B cell (primary cell): ENCODE measurements at places on chromosomes 16 and 17.

DNA sequence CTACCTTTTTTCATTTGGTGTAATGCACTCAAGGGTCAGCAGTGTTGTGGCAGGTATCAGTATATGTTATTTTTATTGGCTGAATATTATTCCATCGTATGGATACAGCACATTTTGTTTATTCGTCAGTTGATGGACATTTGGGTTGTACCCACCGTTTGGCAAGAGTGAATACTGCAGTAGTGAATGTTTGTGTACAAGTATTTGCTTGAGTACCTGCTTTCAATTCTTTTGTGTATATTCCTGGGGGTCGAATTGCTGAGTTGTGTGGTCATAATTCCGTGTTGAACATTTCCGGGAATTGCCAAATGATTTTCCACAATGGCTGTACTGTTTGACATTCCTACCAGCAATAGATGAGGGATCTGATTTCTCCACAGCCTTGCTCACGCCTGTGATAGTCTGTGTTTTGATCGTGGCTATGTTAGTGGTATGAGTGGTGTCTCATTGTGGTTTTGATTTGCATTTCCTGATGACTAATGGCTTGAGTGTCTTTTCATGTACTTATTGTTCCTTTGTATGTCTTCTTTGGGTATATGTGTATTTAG lies 108.4 kb downstream of the OR1D5 start:
- DNase-seq, result no peak

DNA sequence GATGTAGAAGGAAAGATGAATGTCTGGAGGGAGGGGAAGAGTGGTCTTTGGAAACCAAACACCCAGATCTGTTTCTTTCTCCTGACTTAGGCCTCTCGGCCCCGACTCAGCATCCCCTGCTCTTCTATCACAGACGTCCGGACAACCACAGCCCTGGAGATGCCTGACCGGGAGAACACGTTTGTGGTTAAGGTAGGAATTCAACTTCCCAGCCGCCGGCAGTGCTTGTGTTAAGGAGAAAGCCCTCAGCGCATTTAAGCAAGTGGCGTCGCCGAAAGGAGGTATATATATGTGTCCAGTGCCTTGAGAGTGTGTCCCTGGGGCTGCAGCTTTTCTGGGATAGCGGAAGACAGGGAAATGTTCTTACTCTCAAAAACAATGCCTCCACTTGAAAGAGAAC lies 3.6 kb downstream of the SH2B1 start:
- DNase-seq, result no peak

DNA sequence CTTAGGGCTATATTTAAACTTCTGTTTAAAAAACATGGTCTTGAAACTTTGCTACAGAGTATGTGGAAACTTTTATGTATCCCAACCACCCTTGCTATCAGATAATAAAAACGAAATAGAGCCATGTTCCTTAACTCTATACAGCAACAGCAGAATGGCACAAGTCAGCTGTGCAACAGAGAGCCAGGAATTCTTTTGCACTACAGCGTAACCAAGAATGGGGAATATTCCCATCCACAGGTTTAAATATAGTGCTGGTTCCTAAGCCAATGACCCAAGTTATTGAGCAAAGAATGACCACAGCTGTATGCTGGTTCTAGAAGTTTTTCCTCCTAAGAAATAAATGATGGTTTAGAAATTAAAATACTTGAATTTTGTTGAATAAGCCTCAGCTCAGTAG lies 33.1 kb downstream of the SETD6 start:
- no peak for DNase-seq

- no peak for DNase-seq
Observed at GRCh38 chr16:8552487-8553221, 37.7 kb downstream of the TMEM114 start.

DNA sequence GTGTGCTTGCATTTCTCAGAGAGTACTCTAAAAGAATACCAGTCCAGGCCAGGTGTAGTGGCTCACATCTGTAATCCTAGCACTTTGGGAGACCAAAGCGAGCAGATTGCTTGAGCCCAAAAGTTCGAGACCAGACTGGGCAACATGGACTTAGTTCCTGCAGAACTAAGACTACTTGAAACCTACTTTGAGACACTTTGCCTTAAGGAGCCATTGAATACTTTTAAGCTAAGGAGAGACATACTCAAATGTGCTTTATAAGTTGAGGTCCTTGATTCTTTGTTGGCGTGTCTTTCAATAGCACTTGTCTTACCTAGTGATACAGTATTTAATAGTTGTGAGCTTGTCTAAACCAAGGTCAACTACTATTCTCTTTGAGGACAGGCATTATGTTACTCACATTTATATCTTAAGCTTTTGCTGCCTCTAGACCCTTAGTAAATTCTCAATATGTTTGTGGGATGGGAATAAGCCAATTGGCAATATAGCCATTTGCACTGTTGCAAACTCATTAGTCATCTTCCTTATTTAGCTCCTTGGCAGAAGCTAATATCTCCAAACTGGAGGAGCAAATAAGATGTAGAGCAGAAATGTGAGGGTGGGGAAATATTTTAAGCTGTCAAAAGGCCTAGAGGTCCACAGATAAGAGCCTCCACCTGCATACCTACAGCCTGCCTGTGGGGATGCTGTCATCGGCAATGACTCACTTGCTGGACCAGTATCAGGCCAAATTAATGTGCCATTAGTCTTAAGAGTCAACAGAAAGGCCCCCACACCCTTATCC lies 16.3 kb downstream of the SCPEP1 start:
- no peak for DNase-seq

DNA sequence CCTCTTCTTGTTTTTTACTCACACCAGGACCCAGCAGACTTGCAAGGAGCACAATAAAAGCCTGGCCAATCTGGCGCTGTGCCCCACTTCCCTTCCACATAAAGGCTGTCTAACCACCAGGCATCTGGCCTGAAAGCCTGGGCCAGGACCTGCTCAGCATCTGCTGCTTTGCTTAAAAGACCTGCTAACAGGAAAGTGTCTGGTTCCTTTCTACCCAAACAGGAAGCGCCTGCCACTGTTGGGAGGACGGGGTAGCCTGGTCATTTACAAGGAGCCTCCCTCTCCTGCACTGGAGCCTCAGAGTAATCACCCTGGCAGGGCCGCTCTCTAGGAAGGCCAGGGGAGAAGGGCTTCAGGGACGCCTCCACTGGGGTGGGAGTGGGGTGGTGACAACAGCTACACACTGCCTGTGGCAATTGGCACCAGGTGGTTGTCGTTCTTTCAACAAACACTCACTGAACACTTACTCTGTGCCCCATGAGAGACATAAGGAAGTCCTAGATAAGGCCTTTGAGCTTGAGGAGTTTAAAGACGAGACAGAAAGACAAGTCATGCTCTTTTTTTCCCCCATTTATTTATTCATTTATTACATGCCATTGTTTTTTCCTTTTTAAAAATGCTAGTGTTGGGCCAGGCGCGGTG lies 6.3 kb upstream of the MMP28 start:
- DNase-seq, result peak; percentile 53

- DNase-seq, result no peak
Observed at GRCh38 chr17:7233701-7234082, 625 bp downstream of the DVL2 start.

DNA sequence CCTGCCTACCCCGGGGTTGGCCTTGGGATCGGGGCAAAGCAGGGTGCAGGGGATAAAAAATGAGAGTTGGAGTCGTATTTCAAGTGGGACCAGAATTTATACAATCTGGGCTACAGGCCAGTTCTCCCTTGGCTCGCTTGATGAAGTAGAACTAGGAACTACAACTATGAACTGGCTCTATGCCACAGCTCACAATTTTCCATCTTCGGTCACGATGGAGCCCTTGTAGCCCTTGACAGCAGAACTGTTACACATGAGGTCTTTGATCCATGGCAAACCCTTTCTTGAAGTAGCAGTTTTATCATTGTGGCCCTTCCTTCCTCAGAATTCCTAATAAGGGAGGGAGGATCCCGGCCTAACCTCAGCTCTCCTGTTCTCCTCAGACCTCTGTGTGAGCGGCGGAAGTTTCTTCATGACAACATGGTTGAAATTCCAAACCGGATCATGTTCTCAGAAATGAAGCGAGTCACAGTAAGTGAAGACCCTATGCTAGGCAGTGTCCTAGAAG lies 17.1 kb downstream of the LIG3 start:
- no peak for DNase-seq

DNA sequence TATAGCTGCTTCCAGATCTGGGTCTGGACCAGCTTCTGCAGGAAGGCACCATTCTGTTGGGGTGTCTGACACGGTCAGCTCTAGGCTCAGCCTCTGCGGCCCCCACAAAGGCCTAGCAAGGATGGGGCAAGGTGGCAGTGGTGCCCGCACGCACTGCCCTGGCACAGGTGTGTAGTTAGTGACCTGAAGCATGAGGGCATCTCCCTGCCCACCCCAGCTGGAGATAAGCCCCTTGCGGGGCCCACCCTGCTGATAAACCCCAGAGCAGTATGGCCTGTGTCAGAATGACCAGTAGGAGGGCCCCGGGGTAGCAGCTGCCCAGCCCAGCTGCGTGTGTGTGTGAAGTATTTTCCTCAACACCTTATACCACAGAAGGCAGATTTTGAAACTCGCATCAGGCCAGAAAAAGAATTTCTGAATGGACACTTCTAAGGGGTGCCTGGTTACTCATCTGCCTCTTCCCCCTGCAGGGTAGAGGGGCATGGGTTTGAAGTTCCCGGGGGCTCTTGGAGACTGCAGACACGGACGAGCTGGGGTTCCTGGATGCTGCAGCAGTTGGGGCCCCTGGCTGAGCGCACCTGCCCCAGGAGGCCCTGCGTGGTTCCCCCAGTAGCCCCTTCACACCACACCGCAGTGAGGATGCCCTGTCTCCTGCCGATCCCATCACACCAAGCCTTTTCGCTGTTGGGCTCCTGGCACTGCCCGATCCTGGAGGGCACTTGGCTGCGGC lies 4.5 kb downstream of the ARHGDIA start:
- DNase-seq, result peak; percentile 41

GRCh38 chr16:18969855-18970240 lies 13.9 kb upstream of the TMC7 start:
- DNase-seq, result no peak

DNA sequence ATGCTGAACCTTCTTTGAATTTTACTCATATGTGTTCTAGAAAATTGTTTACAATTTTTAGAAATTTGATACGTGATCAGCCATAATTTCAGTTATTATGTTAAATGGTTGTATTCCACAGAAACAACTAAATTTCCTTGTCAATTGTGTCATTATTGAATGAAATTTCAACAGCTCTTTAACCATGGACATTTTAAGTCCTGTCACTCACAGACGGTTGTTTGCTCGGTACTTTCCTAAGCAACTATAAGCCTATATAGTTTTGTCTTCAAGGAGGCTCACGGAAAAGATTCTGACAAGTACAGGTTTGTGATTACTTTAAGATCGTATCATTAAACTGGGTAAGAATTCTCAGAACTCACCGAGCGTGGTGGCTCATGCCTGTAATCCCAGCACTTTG lies 31.8 kb downstream of the SLC39A11 start:
- no peak for DNase-seq

DNA sequence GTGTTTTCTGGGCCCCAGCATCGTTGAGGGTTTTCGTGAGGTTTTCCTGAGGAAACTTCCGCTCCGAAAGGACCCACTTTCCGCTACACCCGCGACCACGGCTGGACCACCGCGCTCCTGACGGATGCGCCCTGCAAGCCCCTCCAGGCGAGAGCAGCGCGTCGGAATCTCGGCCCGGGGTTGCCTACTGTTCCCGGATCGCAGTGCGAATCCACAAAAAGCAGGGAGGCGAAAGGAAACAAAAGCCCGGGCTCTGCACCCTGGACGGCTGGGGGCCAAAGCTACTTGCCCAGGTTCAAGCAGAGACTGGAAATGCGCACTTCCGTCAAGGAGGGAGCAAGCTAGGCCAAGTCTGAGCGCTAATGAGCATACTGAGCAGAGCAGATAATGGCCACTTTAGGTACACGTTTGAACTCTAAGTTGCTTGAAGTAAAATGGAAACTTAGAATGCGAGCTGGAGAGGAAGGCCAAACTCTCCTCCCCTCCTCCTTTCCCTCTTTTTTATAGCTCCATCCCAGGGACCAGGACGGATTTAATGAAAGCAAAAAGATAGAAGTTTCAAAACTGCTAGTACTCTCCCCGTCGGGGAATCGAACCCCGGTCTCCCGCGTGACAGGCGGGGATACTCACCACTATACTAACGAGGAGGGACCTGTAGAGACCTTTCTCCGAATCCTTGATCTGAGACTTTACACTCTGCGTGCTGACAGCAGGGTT lies 11.4 kb upstream of the AURKB start:
- DNase-seq, result no peak

DNA sequence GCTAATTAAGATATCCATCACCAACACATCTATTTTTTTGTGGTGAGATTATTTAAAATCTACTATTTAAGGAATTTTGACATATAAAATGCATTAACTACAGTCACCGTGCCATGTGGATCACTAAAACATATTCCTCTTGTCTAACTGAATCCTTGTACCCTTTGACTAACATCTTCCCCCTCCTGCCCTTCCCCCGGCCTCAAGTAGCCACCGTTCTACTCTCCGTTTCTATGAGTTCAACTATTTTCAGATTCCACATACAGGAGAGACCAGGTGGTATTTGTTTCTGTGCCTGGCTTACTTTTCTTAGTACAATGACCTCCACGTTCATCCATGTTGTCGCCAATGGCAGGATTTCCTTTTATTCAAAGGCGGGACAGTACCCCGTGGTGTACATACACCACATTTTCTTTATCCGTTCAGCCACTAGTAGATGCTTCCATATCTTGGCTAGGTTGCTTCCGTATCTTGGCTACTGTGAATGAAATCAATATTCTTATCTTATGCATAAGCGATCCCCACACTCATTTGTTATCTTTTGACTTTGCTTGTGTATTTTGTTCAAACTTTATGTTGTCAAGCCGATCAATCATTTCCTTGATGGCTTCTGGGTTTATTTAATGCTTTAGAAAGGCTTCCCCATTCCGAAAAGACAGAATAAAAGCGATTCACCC lies 134.7 kb downstream of the KCNJ12 start:
- DNase-seq, result peak; percentile 47

- DNase-seq, result peak; percentile 75
Observed at GRCh38 chr17:4074831-4075495, 67.9 kb downstream of the ZZEF1 start.

DNA sequence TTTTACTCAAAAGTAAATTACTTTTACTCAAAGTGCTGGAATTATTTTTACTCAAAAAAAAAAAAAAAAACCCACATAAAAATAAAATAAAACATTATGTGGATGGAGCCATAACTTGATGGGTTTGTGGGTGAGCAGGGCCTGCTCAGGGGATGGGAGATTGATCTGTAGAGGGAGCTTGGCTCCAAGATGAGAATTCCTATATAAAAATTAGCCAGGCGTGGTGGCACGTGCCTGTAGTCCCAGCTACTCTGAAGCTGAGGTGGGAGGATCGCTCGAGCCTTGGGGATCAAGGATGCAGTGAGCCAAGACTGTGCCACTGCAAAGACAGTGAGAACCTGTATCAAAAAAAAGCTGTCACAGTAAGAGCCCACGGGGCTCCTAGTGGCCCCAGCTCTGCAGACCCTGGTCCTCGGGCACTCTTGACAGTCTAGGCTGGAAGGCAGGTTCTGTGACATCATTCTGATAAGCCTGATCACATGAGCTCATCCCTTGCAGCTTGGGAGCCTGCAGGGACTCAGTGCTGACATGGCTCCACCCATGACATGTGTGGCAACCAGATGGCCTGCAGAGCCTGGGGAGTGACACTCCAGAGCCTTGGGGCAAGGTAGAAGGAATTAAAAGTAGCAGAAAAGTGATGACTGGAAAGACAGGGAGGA lies 42.5 kb downstream of the ST3GAL2 start:
- DNase-seq, result no peak

GRCh38 chr17:77491921-77492445 lies 351.2 kb downstream of the SEC14L1 start:
- peak; percentile 82 for DNase-seq
